SHP77 (cell line): ENCODE measurements at places on chromosomes 7 and 10.

DNA sequence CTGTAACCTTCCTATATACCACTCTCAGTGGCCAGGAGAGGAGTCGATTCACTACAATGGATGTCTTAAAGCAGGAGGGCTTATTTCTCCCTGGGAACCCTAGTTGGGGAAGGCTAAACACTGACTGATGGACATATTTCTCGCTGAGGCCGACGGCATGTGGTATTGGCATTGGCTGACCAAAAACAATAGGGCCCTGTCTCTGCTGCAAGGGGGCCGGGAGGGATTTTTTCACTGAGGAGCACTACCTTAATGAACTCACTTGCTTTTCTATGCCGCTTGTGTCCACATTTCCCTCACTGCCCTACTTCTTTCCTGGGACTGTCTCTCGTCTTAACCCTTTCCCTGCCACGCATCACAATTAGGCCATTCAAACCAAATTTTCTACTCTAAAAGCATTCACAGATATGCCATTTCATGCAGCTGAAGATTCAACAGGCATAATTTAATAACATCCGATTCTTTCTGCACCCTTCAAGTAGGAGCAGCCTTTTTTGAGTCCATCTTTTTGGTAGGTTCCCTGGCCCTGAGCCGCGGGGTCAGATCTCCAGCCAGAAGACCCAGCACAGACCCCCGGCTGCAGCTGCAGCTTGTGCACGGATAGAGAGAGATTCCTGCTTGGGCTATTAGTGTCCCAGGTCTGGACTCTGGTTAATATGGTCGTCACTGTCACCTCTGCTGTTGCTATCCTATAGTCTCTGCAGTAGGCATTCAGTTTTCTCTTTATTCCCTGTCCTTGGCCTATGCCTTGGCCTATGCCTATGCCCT is 118.7 kb downstream of the HIPK2 start:
- DNase-seq = no peak

DNA sequence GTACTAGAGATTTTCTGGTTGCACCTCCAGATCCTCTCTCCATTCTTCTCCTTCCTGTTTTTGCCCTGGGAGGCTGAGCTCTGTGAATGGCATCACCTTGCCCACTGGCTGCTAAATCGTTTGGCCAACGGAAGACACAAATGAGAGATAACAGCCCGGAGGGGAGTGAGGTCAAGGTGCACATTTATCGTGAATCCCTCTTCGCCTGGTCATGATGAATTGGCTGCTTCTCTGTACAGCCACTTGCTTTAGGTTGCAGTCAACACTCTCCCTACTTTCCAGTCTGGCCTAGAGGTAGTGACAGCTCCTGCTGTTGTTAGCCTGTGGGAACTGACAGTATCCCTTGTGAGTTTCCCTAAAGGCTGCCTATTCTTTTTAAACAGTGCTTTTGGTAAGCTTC is 85.4 kb upstream of the CHCHD3 start:
- DNase-seq = no peak

GRCh38 chr7:23490357-23491135 is 20.3 kb upstream of the IGF2BP3 start:
- peak; percentile 80 for DNase-seq

GRCh38 chr10:110649347-110650264 is 5.5 kb downstream of the RBM20 start:
- DNase-seq = no peak

DNA sequence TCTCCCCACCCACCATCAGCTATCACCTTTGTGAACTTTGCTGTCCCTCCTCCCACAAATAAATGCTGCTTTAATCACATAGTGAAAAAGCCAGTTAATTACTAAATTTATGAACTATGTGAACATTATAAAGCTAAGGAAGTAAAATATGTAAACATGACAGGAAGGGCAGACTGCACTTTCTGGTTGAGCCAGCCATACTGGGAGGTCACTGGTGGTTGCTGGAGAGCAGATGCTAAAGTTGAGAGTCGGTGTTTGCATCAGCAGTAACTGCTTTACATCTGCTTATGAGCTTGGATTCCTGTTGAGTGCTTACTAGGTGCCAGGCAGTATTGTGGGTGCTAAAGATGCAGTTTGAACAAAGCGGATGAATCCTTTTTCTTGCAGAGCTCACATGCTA is 209.9 kb upstream of the FZD1 start:
- no peak for DNase-seq

GRCh38 chr7:39882148-39882784 is 67.8 kb upstream of the CDK13 start:
- DNase-seq = no peak

DNA sequence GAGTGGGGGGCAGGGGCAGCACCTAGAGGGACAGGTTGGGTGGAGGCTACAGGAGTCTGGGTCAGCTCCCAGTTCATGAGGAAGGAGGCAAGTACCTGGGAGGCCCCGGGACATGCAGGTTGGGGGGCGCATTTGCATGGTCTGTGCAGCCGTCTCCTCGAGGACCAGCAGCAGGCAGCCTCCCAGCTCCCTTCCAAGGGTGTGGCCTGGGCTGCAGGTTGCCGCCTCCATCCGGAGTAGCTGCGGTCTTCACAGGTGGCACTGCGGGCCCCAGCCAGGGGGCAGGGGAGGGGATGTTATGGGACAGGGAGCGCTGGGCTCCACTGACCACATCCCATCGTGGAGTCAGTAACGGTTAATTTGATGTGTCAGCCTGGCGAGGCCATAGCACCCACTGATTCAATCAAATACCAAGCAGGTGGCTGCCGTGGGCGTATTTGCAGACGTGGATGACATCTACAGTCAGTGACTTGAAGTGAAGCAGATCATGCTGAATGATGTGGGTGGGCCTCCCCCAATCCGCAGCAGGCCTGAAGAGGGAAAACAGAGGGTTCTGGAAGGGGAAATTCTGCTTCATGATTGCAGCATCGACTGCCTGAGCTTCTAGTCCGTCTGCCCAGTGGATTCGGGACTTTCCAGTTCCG is 81.6 kb downstream of the PRKAG2 start:
- no peak for DNase-seq
